Activated T-cell treated with anti-CD3 and anti-CD28 coated beads, Interleukin-2, amount 50 U/mL, for 4 hours (primary cell): ENCODE measurements at places on chromosomes 13 and 19. TPM values are rescaled to one million over a fixed set of nuclear protein-coding genes. Genes with fewer than 3 reads are reported as not detected.

Gene MISP
- not detected for total RNA-seq

Gene ATP11A
- total RNA-seq, result 34.7 TPM

Gene SIGLEC6
- total RNA-seq, result not detected

Gene PLIN5
- 0.10 TPM for total RNA-seq

Gene FAM216B
- total RNA-seq, result not detected

Gene ADGRE3
- total RNA-seq, result not detected

Gene TSHZ3
- 0.95 TPM for total RNA-seq

GRCh38 chr13:25232937-25233515 lies 54.3 kb downstream of the MTMR6 start:
- DNase-seq, result no peak

DNA sequence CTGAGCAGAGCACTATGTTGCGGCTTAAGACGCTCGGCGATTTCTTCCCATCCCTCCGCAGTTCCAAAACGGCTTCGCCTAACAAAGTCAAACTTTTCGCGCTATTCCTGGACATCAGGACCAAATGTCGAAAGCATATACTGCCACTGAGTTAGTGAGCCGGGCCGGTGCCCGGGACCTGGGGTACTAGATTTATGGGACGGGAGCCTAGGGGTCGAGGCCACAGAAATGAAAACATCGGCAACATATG lies 699 bp downstream of the RCBTB2 start:
- no peak for DNase-seq

GRCh38 chr19:18856385-18857126 lies 24.8 kb downstream of the UPF1 start:
- no peak for DNase-seq

GRCh38 chr13:27450921-27451471 lies 632 bp upstream of the MTIF3 start:
- peak; percentile 27 for DNase-seq

- DNase-seq, result no peak
Observed at GRCh38 chr13:75869981-75870380, 233.9 kb downstream of the LMO7 start.

- DNase-seq, result peak; percentile 97
Observed at GRCh38 chr19:55301459-55302317, 17.9 kb downstream of the BRSK1 start.

DNA sequence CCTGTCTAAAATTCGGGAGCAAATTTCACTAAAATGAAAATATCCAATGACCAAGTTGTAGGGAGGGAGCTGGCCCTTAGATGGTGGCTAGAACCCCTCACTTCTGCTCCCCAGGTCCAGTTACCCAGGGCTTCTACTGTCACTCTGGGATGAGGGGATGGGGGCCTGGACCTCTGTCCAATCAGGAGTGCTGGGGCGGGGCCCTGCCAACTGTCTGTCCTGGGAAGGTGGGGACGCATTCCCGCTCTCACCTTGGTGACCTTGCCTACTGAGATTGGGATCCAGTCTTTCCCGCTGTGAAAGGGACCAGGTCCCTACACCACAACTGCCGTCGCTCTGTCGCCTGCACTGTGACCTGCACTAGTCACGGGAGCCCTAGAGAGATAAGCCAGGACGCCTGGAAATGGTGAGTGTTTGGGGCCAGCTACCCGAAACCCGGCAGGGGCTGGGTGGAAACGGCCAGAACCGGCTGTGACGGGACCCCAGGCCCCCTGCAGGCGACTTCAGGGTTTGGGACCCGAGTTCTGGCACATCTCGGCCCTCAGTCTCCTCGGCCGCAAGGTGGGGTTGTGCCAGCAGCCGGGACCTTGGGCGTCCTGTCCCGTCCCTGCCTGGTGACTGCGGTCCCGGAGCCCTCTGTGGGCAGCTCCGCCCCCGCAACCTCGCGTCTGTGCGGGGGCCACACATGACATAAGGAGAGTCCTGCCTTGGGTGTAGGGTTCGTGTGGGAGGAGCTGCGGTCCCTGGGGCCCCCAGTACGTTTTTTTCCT lies 22.8 kb downstream of the ZNF20 start:
- DNase-seq, result no peak

DNA sequence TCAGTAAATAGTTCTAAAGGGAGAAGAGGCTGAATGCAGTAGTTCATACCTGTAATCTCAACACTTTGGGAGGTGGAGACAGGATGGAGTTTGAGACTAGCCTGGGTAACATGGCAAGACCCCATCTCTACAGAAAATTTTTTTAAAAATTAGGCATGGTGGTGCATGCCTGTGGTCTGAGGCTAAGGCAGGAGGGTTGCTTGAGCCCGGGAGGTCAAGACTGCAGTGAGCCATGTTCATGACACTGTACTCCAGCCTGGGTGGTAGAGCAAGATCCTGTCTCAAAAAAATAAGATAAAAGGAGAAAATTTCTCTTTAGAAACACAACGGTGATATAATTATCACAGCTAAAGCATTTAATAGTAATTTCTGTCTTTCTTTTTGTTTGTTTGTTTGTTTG lies 57.1 kb downstream of the SIPA1L3 start:
- DNase-seq, result no peak

GRCh38 chr19:29872224-29872731 lies 60.5 kb downstream of the CCNE1 start:
- DNase-seq, result no peak

DNA sequence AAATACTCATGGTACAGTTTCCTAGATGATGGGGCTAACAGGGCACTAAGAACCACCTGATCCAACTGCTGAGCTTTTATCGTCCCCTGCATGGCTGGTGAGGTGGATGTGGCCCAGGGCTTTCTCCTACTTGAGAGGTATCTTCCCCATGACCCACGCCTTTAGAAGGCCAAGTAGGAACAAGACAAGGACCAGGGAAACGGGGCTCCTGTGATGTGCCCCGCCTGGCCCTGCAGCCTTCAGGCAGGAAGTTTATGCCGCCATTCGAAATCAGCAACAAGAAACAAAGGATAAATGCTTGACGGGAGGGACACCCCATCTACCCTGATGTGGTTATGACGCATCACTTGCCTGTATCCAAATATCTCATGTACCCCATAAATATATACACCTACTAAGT lies 4.1 kb downstream of the NLRP13 start:
- no peak for DNase-seq

DNA sequence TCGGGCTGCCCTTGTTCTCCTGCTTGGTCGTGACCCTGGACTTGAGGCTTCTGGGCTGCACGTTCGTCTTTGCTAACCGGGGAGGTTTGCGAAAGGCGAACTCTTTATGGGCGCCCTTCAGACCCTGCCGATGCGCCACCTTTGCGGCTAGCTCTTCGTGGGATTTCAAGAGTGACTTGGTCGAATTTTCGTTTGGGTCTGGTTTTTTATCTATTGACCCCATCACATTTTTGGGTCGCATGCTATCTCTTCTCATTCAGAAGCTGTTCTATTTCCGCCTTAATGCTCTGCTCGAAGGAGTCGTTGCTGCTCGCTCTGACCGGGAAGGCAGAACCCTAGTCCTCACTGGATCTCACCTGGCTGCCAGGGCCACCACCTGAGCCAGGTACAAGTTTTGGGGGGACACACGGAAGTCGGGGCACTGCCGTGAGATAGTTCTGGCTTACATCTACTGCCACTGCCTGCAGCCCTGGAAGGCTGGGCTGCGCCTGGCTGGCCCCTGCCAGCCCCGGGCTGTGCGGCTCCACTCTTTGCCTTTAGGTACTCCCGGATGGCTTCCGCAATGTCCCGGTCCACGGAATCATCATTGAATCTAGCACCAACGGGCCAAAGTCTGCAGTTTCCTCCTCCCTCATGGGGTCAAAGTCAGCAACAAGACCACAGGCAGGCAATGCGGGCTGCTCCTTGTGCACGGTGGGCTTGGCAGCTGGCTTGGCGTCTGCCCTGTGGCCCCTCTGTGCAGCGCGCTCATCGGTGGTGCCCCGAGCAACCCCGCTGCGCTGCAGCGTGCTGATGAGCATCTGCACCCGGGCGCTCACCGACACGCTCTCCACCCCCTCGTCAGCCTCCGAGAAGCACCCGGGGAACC lies 16.2 kb downstream of the RB1 start:
- no peak for DNase-seq

DNA sequence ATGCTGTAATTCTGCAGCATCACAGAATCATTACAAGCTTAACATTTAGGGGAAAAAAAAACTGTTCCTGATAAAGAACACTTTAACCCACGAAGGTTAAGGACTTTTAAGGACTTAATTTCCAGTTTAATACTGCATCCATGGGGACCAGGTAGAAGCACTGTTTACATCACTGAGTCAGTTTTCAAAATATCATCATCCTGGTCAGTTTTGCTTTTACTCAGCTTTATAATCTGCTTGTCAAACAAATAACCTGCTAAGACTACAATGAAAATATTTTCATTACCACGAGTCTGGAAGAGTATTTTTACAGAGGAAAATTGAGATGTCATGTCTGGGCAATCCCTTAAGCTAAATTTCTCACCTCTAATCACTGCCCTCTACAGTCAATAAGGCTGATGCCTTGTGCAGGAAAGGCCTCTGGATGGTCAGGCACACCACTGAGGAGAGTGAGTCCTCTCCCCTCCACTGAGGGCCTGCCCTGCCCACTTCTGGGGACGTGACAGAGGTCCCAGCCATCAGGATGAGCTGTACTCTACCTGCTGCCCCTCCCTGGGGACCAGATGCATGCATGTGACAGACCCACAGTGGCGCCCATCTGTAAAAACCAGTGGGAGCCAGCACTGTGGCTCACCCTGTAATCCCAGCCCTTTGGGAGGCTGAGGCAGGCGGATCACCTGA lies 31.0 kb downstream of the FOXO1 start:
- no peak for DNase-seq

GRCh38 chr13:89432997-89433396 lies 1761.8 kb downstream of the SLITRK5 start:
- DNase-seq, result no peak

GRCh38 chr13:62482351-62482750 lies 1066.7 kb upstream of the PCDH20 start:
- no peak for DNase-seq

GRCh38 chr19:18618236-18618635 lies 5.6 kb downstream of the TMEM59L start:
- DNase-seq, result no peak

DNA sequence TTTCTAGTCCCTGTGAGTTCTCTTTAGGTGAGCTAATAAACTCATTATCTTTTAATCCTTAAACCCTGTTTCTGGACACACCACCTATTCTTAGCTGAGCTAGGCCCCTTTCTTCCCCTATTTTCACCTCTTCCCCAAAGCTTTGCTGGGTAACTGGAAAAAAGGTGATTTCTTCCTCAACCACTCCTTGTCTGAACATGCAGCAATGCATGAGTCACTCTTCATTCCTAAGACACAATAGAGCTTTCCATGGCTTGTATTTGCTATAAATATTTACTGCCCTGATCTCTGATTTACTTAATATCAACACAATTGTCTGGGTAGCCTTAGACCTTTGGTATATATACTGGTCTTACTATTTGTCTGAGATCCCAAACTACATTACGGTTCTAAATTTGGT lies 370.9 kb downstream of the KLF5 start:
- DNase-seq, result no peak

- DNase-seq, result no peak
Observed at GRCh38 chr13:92717857-92718256, 508.8 kb upstream of the GPC6 start.
